ENCODE measurements at places on chromosomes 3 and 15.
A peak's percentile ranks its signal among the peaks of the same experiment; 100 is the strongest.

- no peak for DNase-seq
These were observed 5.9 kb downstream of the PARP3 start for GRCh38 chr3:51948016-51948580.

- DNase-seq, result no peak
These were observed 6.3 kb upstream of the HEXA start for GRCh38 chr15:72382146-72382545.

DNA sequence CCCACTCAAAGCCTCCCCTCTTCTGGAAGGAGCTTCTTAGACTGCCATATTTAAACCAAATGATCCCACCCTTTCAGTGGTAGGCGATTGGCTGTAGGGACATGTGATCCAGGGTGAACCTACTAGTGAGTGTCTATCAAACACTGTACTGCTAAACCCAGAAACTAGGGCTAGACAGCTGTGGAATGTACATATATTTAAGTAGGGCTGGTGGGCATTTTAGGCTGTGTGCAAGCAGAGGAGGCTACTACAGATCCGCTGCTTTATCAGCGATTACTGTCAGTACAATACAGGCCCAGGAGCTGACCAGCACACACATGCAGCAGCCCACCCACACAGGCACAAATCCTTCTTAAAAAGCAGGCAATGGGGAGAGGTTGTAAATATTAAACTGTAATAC, 15.4 kb upstream of the LARP6 start:
- no peak for DNase-seq

GRCh38 chr3:194315965-194316361, 35.2 kb downstream of the CPN2 start:
- DNase-seq, result no peak

DNA sequence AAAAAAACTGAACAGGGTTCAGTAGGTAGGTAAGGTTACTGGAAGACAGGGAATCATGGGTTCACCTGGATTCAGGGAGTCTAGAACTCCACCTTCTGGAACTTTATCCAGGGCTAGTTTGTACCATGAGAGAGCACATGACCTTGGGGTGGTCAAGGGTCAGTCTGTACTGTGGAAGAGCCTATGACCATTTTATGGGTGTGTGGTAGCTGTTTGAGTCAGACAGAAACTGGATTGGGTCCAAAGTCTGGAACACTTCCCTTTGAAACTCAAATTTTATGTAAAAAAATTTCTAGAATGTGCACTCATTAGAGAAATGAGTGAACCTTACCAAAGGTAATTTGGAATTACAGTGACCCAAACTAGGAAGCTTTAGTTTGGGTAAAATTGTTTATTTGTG, 486.0 kb upstream of the AGTR1 start:
- DNase-seq, result no peak

DNA sequence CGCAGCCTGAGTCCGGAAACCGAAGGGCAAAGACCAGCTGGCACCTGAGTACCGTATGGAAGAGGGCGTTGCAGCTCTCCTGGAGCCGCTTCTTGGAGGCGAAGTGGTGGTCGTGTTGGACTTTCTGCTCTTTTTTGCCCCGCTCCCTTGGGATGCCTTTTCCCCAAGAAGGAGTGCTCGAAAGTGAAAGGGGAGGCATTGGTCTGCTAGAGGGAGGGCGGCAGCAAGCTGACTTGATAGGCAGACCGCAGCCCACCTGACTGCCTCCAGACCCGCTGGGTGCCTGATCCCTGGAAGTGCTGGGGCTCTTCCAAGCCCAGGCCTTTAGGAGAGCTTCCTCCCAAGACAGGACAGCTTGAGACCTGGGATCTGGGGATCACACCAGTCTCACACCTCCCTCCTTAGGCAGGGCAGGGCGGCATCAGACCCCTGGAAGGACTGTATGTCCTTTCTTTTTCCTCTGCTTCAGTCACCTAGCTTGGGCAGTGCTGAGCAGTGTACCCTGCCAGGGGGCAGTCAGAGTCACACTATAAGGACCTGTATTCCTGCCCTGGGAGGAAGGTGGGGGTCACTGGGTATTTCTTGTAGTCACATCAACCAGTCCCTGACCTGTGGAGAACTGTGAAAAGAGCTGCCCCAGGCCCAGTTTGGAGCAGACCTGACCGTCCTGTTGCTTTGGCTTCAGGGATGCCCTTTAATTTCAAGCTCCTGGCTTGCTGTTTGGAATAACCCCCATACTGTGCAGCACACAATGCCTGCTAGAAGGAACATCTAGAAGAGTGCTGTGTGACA, 2.1 kb downstream of the ACVR2B start:
- no peak for DNase-seq

- DNase-seq, result no peak
These were observed 15.7 kb downstream of the KLHL6 start for GRCh38 chr3:183539811-183540210.

GRCh38 chr3:53346922-53347260, 452 bp downstream of the DCP1A start:
- no peak for DNase-seq

DNA sequence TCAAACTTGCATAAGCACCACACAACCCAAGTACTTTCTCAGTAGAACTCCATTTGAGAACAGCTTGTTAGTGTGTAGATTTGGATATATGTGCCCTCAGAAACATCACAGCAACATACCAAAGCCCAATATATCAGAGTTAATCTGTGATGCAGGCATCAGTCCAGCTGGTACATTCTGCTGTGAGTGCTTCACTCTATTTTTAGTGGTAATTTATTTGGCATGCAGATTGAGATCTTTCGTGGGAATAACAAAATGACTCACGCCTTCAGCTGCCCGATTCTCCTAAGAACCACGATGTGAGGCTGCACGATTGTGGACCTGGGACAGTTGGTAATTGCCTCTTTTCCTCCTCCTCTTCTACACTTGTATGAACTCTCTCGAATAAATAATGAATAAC, 730.7 kb downstream of the SQOR start:
- peak; percentile 3 for DNase-seq

DNA sequence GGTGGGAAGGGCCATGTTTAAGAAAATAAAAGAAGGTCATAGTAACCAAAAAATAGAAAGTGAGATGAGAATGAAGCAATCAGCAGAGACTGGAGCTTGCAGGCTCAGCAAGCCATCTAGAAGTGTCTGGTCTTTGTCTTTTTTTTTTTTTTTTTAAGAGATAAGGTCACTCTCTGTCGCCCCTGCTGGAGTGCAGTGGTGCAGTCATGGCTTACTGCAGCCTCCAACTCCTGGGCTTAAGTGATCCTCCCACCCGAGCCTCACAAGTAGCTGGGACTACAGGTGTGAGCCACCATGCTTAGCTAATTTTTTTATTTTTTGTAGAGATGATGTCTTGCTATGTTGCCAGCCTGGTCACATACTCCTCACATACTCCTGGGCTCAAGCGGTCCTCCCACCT, 36.2 kb downstream of the GXYLT2 start:
- no peak for DNase-seq
